NT2/D1 (cell line): ENCODE measurements at places on chromosomes 5 and 9.

GRCh38 chr5:141430332-141431113 lies at the start of gene PCDHGA12:
TSS of gene PCDHGA12 (plus strand) at chr5:141430507. CDS start at chr5:141430760, 253 bp downstream.
- no peak for DNase-seq

DNA sequence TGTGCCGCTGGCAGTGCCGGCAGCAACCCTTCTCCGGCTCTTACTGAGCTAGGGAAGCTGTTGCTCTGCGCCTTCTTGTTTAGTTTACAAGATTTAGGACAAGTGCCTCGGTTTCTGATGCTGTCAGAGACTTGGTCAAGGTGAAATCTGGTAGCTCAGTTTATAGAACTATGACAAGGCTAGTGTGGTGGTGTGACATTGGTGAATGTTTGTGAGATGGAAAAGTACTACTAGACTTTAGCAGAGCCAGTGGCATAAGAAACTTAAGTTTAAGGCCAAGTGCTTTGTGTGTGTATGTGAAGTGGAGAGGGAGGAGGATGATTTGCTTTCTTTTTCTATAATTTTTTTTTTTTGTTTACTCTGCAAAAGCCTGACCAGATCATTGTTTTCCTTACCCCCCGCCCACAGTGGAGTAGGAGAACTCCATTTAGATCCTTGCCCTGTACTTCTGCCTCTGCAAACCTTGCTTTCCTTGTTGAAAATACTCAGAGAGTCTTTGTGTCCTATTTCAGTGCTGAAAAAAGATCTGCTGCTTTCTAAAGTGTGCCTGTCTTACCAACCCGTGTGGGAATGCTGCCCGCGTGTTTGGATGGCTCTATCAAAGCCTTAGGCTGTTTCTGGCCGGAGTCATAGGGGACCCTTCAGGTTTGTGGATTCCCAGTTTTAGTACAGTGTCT lies 75.9 kb downstream of the TRIO start:
- no peak for DNase-seq

DNA sequence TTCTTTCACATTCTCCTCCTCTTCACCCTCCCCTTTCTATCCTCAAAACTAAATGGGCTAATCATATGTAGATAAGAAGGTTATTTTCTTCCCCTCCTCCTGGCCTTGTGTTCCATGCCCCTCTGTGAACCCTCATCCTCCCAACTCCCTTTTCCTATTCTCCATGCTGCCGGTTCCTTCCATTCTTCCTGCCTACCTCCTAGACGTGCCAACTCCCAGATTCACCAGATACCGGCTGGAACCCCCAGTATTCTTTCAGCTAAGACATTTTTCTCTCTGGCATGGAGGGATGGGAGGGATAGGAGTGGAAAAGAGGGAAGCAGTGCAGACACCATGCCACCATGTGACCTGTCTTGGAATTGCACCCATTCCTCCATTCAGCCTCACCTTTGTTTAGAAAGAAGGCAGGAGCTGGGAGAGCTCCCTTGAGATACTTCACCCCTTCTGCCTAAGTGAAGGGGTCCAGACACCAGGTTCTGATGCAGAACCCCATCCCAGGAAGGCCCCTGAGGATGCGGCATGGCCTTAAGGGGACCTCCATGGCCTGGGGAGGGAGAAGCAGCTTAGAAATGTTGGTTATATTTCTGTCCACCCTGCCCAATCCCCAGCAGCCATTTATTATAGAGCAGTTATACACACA lies 4.8 kb downstream of the DNAJB5 start:
- peak; percentile 52 for DNase-seq

DNA sequence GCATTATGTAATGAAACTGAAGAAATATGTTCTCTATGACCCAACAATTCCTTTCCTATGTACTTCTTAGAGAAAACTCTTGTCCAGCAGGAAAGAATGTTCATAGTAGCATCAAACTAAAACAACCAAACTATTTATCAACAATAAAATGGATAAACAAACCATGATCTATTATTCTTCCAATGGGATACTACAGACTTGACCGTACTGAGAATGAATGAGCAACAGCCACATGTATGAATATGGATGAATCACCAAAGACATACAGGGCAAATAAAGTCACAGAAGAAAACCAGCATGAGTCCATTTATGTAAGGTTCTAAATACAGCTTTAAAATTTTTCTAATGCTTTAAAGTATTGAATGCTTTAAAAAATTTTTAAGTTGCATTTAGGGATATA lies 73.6 kb upstream of the SUSD1 start:
- DNase-seq = no peak

GRCh38 chr5:129111351-129111750 lies 16.8 kb downstream of the ISOC1 start:
- DNase-seq = no peak

GRCh38 chr9:134344068-134344799 lies 18.0 kb downstream of the RXRA start:
- DNase-seq = no peak

GRCh38 chr9:6838158-6838557 lies 80.4 kb downstream of the KDM4C start:
- no peak for DNase-seq

DNA sequence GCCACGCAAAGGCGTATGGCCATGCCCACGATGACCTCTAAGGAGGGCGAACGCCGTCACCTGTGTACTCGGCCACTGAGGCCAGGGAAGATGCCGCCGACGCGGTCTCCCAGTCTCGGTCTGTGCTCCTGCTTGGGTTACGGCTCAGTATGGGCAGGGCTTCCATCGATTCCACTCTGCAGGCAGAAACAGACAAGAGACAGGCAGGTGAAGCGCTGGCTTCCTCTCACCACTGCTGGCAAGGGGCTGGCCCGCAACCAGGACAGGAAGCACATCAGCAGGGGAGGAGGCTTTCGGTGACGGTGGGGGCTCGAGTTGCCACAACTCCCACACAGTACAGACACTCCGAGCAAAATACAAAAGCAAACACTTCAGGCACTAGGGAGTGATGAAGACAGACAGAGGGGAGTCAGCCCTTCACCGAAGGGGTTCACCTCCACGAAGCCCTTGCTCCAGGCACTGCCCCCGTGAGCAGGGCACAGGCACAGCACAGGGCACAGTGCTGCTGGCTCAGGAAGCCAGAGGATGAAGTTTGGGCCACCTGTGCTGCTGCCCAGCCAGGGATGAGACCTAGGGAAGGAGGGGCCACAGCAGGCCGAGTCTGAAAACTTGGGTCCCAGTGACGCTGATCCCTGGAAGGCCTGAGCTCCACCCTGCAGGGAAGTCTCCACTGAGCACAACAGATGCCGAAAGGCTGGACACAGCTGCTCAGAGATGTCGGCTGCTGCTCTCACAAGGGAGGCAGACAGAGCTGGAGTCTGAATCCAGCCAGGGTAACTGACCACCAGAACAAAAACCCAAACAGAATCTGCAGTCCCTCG lies 91.3 kb downstream of the CAMSAP1 start:
- no peak for DNase-seq

- DNase-seq = no peak
Measured at GRCh38 chr5:157350939-157351801, 85.2 kb downstream of the CYFIP2 start.
